Fibroblast of gingiva (primary cell): ENCODE measurements at places on chromosomes 5 and 9.
A peak's percentile ranks its signal among the peaks of the same experiment; 100 is the strongest.

- DNase-seq, result no peak
Measured at GRCh38 chr5:50593681-50594080, 72.8 kb upstream of the PARP8 start.

DNA sequence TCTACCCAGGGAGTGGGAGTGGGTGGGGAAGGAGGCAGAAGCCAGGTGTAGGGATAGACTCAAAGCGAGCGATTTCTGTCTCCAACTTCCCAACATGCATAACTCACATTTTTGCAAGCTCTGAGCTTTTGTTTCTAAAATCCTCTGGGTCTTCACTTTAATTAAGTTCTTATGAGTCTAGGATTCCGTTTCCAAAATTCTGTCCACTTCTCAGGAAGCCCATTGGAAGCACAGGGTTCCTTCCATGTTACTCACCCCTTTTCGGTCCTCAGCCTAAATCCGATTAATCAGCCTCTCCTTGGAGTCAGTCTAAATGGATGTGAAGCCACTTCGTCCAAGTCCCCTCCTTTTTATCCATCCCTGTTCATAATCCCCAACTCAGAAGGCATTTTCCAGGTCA lies 1.4 kb downstream of the GPX3 start:
- no peak for DNase-seq

GRCh38 chr9:105070176-105070575 lies 142.2 kb upstream of the ABCA1 start:
- DNase-seq, result no peak

- DNase-seq, result peak; percentile 66
Measured at GRCh38 chr5:126138281-126138931, 284.8 kb upstream of the GRAMD2B start.

- no peak for DNase-seq
Measured at GRCh38 chr9:134877541-134877940, 3.1 kb upstream of the FCN2 start.
